ENCODE measurements at places on chromosomes 6 and 20. TPM values are rescaled to one million over a fixed set of nuclear protein-coding genes. Genes with fewer than 3 reads are reported as not detected.

GRCh38 chr20:36611625-36612024 lies 6.0 kb downstream of the RAB5IF start:
- DNase-seq: no peak

GRCh38 chr20:11217326-11218172 lies 543.8 kb upstream of the JAG1 start:
- DNase-seq: no peak

GRCh38 chr6:142860498-142860897 lies 84.5 kb downstream of the HIVEP2 start:
- DNase-seq: no peak

DNA sequence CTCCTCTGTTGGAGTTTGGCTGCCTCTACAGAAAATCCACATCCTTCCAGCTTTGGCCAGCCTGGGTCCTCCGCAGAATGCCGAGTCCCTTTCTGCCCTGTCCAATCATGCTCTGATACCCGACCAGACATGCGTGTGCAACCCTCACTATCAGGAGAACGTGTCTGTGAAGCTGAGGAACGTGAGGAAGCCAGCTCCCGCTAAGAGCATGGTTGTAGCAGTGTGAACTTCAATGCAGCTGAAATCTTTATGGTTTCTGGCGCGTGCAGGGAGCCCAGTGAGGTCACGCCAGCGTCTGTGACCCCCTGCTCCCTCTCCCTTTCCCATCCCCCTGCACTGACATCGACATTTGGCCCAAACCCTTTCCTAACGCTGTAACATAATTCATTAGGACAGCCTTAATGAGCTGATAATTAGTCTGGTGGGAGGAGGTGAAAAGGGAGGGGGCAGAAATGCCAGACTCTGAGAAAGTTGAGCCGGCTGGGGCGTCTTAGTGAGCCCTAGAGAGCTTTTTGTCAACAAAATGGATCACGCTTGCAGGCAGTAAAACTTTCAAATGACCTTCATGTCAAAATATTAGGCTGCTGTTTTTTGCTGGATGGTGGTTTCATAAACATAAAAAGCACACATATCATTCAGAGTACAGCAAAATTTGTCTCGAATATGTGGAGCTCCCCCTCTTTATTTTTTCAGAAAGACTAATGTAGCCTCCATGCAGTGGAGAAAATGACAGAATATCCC lies 423.3 kb downstream of the QKI start:
- DNase-seq: no peak

PSMA7 gene
- 288 TPM for total RNA-seq

DNA sequence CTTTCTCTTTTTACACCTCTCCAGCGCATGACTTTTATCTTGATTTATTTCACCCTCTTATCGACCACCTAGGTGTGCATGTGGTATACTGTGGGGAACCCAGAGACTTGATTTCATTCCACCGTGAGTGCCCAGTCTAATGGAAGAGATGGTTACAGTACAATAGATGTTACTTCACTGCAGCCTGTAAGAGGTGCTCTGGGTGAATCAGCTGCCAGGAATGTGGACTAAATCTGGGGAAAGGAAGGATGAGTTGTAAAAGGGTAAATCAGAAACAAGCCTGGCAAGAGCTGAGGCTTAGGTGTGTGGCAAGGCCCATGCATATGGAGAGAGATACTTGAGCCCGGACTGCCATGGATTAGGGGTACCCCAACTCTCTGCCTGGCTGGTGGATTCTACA lies 7.4 kb downstream of the STK35 start:
- no peak for DNase-seq

DNA sequence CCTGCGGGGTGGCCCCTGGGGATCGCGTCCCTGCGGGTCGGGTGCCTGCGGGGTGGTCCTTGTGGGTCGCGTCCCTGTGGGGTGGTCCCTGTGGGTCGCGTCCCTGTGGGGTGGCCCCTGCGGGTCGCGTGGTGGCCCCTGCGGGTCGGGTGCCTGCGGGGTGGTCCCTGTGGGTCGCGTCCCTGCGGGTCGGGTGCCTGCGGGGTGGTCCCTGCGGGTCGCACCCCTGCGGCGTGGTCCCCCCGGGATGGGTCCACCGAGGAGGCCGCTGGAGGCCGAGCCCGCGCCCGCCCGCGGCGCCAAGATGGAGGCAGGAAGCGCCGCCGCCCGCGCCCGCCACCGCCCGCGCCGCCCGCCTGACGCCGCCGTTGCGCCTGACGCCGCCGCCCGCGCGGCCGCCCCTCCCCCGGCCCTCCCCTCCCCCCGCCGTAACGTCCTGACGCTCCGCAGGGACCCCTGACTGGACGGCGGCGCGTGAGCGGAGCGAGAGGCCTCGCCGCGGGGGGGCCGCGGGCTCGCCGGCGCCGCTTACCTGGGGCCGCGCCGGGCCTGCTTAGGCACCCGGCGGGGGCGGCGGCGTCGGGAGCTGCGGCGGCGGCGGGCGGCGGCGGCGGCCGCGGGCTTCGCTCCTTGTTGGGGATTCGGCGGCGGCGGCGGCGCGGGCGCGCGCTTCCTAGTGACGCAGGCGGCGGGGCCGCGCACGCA lies at the start of gene GMEB2:
Gene GMEB2, minus strand, starts transcription at position 678 of the 705 bp plus-strand sequence. CDS start 7,704 bp downstream, outside the sequence.
- no peak for DNase-seq

DNA sequence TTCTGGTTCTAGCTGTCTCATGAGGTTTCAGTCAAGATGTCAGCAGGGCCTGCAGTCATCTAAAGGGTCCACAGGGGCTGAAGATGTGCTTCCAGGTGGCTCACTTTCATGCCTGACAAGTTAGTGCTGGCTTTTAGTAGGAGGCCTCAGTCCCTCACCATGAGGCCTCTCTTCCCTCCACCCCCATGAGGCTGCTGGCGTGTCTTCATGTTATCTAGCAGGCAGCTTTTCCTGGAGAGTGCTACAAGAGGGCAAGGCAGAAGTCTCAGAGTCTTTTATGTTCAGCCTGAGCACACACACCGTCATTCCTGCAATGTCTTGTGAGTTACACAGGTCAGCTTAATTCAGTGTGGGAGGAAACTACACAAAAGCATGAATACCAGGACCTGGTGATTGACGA lies 769.9 kb downstream of the HDGFL1 start:
- DNase-seq: no peak

GRCh38 chr20:53723621-53724020 lies 130.0 kb upstream of the ZNF217 start:
- no peak for DNase-seq

DNA sequence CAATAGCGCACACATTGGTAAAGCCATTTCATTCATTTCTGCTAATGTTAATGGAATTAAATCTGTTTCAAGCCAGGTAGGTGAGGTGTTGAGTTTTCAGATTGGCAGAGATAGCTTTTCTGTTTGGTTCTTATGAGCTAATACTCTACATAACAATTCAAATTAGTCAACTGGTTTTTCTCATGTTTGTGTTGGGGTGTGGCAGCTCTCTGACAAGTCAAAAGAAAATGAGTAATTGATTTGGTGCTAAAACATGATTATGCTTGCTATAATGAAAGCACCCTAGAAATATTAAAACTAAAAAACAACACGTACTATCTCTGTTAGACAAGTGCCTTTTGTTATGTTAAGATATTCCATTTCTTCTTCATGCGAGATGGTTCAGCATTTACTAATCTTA lies 13.6 kb downstream of the PPP1R14C start:
- no peak for DNase-seq

HAO1 gene
- not detected for total RNA-seq

DNA sequence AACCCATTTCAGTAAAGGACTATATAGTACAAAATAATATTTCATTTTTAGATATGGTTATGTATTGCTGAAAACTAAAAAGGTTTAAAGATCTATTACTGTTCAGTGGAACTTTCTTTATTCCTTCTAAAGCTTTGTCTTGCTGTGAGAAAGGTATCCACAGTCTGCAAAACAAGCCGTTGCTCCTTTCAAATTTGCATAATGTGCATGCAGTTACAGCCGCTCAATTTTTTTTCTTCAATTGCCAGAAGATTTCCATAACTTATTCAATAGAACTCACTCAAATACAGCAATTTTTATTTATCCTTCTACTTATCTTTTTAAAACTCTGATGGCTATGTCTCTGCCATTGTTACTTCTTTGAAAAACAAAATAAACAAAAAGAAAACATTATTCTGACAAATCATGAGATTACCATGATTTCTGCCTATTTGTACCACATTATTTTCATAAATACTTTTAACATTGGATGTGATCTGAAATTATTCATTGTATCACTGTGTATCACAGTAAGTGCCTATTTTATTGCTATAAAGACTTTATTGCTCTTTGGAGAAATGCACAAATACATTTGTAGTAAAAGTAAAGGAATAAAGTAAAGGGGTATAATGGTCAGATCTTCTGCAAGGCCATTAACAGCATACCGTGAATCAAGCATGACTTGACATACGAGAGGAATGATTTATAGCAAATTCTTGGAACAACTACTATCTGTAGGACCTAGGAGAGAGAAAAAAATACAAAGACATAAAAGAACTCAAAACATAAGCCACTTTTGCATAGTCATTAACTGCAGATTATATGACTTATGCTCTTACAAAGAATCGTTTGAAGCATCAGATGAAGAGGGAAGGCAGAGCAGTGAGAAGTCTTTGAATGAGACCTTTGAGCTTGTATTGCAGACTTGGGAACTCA lies 29.6 kb upstream of the HBS1L start:
- DNase-seq: no peak

DNA sequence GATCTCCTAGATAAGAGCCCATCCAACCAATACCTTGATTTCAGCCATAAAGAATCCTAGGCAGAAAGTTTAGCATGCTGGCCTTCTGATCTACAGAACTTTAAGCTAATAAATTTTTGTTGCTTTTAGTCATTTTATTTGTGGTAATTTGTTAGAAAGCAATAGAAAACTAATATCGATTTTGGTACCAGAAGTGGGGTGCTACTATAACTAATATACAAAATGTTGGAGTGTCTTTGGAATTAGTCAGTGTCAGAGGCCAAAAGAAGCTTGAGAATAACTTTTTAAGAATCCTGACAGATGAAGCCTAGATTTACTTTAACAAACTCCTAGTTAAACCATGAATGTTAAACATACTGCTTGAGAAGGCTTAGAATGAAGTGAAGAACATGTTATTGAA lies 83.6 kb upstream of the HSF2 start:
- DNase-seq: no peak

DNA sequence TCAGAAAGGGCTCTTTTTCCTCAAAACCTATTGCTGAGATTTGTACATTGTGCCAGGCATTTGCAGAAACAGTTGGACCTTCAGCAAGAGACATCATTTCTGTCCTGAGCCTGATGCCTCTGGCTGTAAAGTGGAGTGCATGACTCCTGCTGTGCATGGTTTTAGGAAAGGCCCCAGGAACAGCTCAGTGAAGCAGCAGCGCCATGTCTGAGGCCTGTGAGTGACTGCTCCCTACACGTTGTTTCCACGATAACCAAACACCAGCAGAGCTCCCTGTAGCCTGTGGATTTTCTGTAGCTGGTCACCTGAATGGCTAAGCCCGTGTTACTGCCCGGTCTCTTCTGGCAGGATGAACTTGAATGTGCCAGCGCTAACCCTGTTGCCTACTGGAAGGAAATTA lies 232.5 kb downstream of the TFAP2C start:
- DNase-seq: no peak

SIM1 gene
- total RNA-seq: not detected

- no peak for DNase-seq
Observed at GRCh38 chr6:46684771-46685170, 2.9 kb upstream of the TDRD6 start.

XKR7 gene
- not detected for total RNA-seq

- peak; percentile 32 for DNase-seq
Observed at GRCh38 chr6:152338335-152339125, 298.6 kb downstream of the SYNE1 start.

DNA sequence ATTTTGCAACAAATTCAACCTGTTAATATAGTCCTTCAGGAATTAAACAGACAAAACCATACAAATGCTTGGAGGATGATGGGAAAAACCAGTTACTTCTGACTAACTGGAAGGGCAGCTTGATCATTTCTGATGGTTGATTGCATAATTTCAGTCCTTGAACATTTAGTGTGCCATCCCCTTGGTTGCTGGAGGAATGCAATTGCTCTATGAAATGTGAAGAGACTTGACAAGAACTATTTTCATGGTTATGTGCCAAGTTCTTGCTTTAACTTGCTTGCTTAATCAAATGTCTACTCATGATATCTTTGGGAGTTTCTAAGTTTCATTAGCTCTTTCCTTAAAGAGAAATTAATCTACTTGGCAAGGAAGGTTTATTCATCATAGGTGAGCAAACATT lies 45.2 kb downstream of the ANKEF1 start:
- DNase-seq: no peak

- DNase-seq: no peak
Observed at GRCh38 chr6:56840467-56841380, 114.2 kb upstream of the BEND6 start.

PAK5 gene
- total RNA-seq: not detected

CNR1 gene
- 7.8 TPM for total RNA-seq
